HCEC 1CT (cell line): ENCODE measurements at places on chromosomes 5 and 9.

DNA sequence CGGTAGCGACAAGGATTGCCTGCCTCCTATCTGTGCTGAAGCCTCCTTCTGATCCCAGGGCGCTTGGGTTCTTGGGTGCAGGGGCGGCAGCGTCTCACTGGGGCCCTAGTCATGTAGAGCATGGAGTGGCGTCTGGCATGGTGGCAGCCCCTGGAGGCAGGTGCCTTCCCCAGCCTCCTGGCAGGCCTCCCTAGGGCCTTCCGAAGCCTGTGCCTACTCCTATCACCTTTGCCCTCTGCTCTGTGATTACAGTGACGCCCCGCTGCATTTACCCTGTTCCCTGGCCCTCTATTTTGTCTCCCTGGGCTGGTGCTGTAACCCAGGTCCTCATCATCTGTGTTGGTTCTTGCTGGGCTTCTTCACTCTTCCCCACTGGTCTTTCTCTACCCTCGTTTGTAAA is 3.8 kb downstream of the SRD5A1 start:
- DNase-seq: no peak

DNA sequence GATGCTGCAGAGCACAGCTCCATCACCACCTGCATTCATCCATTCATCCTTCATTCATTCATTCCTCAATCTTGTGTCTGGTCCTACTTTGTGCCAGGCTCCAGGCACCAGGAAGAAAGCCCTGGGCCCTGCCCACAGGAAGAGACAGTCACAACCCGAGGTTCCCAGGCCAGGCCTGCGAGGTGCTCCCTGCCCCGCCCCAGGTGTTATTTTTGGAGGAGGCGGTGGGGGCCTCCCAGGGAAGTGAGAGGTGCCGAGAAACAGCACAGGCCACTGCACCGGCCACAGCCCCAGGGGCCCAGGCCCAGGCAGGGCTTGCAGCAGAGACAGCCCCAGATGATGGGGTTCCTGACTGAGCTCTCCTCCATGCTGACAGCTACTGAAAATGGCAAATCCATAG is 33.4 kb downstream of the VAV2 start:
- no peak for DNase-seq

GRCh38 chr5:123176224-123176937 is 87.3 kb downstream of the PRDM6 start:
- DNase-seq: peak; percentile 22

GRCh38 chr9:125747765-125748445 is 732 bp downstream of the PBX3 start:
- peak; percentile 36 for DNase-seq

DNA sequence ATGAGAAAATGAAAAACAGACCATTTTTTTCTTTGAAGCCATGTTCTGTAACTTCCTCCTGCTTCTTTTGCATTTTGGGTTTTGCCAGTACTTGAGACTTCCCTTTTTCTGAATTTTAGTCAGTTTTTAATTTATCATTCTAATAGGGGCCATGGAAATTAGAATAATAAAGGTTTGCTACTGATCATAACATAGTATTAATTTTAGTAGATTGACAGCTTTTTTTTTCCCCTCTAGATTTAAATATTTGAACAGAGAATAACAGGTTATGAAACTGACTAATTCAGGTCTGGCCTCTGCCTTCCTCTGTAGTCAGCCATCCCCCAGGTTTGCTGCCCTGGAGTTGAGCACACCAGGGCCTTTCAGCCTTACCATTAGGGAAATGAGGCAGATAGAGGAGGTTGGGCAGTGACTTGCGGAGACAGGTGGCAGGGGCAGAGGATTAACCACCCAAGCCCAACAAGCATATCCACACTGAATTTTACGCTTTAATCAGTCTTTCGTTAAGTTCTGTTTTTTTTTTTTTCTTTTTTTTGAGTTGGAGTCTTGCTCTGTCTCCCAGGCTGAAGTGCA is 80.1 kb upstream of the TNFAIP8 start:
- DNase-seq: no peak

DNA sequence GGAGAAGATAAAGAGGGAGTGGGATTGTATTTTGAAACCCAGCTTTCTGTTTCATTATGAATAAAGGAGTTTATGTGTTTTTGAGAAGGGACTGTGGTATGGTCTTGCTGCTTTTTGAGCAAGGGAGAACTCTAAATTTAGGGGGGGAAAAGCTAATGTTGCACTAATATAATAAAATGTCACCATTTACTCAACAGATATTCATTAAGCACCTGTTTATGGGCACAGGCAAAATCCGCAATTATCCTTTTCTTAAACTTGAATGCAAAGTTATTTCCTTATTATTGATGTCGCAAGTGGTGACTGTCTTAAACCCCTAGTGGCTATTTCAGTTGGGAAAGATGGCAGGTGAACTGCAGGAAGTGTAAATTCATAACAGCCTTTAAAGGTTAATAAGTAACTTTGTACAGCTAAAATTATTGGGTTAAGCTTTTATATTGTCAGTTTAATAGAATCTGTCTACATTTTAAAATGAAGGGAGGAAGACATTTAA is 1.5 kb downstream of the CDC42SE2 start:
- peak; percentile 47 for DNase-seq

DNA sequence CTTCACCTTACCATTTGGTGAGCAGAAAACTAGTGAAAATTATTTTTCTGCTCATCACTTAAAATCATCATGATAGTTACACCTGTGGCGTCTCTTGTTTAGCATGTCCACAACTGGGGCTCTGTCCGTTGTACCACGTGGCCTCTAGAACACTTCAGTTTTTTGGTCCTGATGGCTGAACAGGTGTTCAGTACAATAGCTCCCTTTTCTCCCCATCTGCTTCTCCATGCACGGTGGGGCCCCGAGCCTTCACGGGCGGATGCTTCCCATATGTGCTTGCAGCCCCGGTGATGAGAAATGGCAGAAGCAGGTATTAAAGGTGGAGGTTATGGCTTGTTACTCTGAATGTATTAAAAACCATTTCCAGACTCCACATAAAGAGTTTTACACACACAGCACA is 304.1 kb downstream of the CWC27 start:
- DNase-seq: no peak

DNA sequence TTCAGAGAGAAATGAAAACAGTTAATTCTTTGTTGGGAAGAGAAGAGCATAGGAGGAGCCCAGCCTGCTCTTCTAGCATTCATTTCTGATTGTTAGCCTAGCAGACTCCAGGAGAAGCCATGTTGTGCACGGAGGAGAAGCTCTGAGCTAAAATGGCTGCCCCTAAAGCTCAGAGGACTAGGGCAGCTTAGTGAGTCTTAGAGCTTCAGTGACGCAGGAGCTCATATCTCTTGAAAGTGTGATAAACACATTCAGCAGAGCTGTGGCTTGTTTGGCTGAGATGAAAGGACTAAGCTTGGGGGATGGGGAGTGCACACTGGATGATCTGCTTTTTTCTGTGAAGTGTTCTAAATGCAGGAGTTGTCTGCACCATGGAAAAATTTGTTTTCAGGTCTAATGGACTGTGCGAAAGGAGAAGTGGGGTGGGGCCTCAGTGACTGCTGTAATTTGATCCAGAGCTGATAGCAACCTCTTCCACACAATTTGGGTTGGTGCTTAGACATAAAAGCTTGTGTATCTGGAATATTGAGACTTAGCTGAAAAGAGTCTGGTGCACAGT is 58.5 kb downstream of the ZNF462 start:
- DNase-seq: peak; percentile 41

- DNase-seq: no peak
These were observed 25.9 kb upstream of the F2RL2 start for GRCh38 chr5:76649140-76649539.

GRCh38 chr9:129478961-129479630 is 141.8 kb downstream of the C9orf50 start:
- DNase-seq: no peak

- DNase-seq: no peak
These were observed 29.5 kb downstream of the MRPS27 start for GRCh38 chr5:72290356-72291133.

- DNase-seq: no peak
These were observed 80.3 kb downstream of the RXRA start for GRCh38 chr9:134406366-134407120.

DNA sequence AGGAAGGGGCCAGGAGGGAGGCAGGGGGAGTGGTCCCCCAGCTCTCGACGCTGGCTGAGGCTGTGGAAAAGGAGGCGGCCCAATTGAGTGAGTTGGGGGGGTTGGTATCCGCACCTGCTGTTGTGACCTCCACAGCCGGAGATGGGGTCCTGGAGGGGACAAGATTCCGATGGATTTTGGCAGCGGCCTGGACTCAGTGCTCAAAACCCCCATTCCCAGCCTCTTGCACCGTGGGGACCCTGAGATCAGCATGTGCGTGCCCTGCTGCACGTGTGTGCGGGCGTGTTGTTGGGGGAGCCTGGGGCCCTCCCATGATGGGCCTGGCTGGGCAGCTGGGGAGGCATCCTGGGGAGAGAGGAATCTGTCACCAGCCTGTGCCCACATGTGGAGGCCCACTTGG is 15.0 kb downstream of the CNTFR start:
- no peak for DNase-seq

DNA sequence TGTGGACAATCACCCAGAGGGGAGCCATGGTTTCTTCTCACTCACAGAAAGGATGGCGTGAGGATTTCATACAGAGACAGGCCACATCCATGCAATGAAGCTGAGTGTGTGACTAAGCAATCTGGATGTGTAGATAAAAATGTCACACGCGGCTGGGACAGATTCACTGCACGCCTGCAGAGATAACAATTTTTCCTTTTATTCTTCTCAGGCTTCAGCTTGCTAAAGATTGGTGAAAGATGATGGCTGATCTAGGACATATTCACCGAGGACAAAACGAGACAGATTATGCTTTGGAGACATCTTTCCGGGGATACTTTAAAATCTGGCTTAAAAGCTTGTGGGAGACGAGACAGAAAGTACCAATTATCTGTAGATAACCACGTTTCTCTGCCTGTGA is 313.9 kb upstream of the TRPC7 start:
- no peak for DNase-seq

DNA sequence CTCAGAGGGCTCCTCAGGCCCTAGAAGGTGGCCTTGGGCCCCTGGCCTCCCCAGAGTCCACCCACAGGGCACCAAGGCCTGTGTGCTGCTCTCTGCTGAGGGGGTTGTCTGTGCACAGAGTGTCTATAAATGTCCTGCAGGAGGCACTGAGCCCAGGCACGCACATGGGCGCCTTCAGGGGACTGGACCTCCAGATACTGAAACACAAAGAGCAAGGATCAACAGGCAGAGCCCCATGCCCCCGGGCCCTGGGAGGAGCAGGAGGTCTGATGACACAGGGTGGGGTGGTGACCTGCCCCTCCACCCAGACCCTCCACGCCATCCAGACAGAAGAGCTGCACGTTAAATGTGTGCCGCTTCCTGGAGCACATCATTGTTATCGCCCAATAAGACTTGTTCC is 64.6 kb upstream of the SIMC1 start:
- no peak for DNase-seq

GRCh38 chr5:32989815-32990214 is 278.7 kb downstream of the NPR3 start:
- DNase-seq: no peak

- no peak for DNase-seq
These were observed 4.4 kb downstream of the RORB start for GRCh38 chr9:74501570-74501969.

- DNase-seq: no peak
These were observed 1.0 kb downstream of the ELAVL2 start for GRCh38 chr9:23824830-23825591.

DNA sequence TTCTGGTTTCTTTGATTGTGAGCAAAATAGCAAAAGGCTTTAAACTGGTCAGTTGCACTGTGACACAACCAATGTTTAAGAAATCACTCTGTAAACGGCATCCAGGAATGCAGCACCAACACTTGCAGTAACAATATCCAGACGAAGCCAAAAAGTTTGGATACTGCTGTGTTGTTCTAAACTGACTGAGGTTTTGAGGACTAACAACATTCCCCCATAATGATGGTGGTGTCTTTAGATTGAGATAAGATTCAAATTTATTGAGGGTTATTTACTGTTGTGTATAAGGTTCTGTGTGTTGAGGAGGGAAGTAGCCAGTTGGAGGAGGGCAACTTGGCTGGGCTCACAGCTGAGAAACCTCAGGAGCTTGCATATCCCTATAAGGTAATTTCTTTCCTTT is 353.6 kb downstream of the BNC2 start:
- no peak for DNase-seq

GRCh38 chr5:176995896-176996767 is 10.4 kb downstream of the UIMC1 start:
- peak; percentile 89 for DNase-seq

GRCh38 chr5:173328844-173329490 is 753 bp upstream of the STC2 start:
- DNase-seq: peak; percentile 65

DNA sequence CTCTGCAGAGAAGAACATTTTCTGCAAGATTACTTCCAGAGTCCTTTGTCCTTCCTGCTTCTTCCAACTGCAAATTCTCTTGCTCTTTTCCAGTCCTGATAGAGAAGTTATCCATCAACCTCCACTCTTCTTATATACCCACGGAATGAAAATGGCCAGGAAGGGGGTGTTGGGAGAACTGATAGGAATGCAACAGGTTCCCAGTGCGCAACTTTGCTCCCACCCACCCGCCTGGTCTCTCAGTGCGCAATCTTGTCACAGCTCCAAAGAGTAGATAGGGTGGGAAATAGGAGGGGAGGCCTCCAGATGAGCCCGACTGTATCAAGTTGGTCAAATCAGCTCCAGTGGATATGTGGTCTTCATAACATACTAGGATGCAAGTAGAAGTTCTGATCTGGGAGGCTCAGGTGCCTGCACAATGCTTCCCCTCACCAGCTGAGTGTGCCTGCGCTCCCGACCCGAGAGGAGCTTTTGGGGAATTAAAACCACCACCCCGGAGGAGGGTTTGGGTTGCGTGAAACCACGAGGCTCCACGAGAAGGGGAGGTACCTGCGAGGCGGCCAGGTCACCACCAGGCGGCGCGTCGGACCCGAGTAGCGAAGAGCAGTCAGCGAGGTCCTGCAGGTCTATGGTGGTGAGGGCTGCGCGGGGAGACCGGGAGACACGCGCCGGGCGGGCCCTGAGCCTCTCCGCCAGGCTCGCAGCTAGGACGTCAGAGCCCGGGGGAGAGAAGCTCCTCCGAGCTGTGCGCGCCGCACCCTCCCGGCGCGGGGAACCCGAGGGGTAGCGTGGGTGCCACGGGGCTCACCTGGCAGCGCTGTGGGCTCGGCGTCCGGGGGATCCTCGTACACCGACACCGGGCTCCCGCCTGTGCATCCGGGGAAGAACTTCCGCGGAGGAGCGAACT is 835 bp downstream of the MCIDAS start:
- DNase-seq: peak; percentile 24

- no peak for DNase-seq
These were observed 51.5 kb downstream of the SEMA4D start for GRCh38 chr9:89446261-89446960.

GRCh38 chr9:38018958-38019602 is 49.9 kb downstream of the SHB start:
- peak; percentile 65 for DNase-seq
